ENCODE measurements at places on chromosomes 3 and 15.
A peak's percentile ranks its signal among the peaks of the same experiment; 100 is the strongest.

DNA sequence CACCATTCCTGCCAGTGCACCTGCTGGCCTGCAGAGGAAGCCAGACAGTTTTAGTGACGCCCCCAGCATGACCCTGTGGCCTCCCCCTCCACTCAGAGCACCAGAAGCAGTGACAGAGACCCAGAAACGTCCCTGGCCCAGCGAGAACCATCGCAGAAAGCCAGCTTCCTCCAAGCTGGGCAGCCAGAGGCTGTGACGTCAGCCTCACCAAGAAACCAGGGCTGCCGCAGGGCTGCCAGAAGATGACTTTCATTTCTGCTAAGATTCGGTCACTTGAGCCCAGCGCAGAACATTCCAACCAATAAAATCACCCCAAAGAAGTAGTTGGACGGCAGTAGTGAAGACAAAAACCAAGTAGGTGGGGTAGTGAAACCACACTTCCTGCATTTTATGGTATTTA, 29.6 kb upstream of the RPL32 start:
- no peak for DNase-seq

GRCh38 chr3:143928056-143928455, 43.6 kb upstream of the DIPK2A start:
- DNase-seq, result no peak

- peak; percentile 57 for DNase-seq
Observed at GRCh38 chr15:83248151-83249029, 36.1 kb downstream of the BNC1 start.

DNA sequence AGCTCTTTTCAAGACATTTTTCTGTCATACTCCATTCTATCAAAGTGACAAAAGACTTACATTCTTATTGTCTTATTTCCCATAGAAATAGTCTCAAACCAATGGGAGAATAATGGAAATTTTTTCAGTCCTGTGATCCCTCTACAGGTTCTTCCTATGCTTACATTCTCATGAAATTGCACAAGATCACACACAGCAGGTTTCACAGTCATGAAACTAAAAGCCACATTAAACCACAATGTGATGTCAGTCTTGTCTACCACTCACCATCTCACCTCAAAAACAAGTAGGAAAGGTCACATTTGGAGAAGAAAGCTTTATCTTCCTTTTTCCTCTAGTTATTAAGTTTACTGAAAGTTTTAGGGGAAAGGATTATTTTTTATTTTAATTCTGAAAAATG, 161.0 kb upstream of the RORA start:
- DNase-seq, result no peak

- DNase-seq, result no peak
Observed at GRCh38 chr15:101539492-101539891, 50.0 kb upstream of the PCSK6 start.

Data from HTR-8/SVneo (cell line).